H1 (cell line): ENCODE measurements at places on chromosomes 11 and 22. TPM values are rescaled to one million over a fixed set of nuclear protein-coding genes. Genes with fewer than 3 reads are reported as not detected.

GRCh38 chr11:17400048-17400775 lies 11.8 kb upstream of the KCNJ11 start:
- DNase-seq = no peak
- H3K27ac ChIP-seq = no peak overlapping the region
- no peaks in the 10 kb centered on the region for H3K4me1 ChIP-seq
- H3K27me3 ChIP-seq = no peaks in the 10 kb centered on the region
- H3K4me3 ChIP-seq = no peak overlapping the region

- no peaks in the 10 kb centered on the region for H3K4me1 ChIP-seq
- no peak overlapping the region for H3K4me3 ChIP-seq
- no peak for DNase-seq
- H3K27ac ChIP-seq = no peak overlapping the region
- H3K36me3 ChIP-seq = no peaks in the 10 kb centered on the region
Measured at GRCh38 chr11:5938603-5938965, 3.5 kb upstream of the OR56A3 start.

GRCh38 chr11:117160826-117161225 lies 16.7 kb downstream of the PAFAH1B2 start:
- H3K27ac ChIP-seq = no peak overlapping the region
- no peak for DNase-seq
- no peaks in the 10 kb centered on the region for H3K4me1 ChIP-seq

DNA sequence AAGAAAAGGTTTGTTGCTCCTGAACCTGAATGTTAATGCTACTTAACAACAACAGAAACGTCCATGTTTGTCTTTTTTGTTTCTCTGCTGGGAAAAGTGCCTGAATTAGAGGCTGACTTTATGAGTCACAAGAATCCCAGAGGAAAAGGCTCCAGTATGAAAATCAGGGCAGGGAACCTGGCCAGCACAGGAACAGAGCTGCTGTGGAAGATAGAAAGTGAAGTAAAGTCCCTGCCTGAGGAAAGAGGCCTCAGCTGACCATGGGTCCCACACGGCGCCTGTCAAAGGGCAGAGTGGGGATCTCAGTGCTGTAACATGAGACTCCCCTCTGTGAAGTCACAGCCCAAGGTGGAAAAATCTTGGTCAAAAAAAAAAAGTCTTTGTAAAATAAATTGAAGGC lies 632.3 kb upstream of the CCDC90B start:
- DNase-seq = no peak
- no peaks in the 10 kb centered on the region for H3K27me3 ChIP-seq
- H3K36me3 ChIP-seq = no peaks in the 10 kb centered on the region
- no peak overlapping the region for H3K27ac ChIP-seq
- H3K4me1 ChIP-seq = no peaks in the 10 kb centered on the region

DNA sequence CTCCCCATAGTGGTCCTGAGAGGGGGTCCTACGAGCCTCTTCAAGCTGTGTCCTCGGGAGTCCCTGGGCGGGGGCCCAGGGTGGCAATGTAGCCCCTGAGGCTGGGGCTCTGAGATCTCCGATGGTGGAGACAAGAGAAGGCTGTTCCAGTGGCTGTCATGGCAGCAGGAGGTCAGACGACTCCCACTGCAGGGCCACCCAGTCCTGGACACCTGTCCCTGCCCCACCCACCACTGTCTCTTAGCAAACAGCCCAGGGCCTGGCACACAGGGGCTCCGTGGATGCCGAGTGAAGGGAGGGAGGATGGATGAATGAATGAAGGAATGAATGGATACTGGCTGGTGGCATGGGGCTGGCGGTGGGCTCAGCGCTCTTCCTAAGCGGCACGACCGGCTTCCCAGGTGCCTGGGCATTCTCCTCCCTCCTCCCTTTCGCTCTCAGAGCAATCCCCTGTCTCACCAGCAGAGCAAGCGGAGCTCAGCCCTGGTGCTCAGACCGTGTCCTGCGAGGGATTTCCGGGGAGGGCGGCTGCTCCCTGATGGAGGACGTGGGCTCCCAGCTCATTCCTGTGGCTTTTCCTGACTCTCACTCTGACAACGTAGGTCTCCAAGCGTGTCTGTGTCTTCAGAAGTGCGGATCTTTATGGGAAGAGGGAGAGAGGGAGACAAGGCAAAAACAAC lies 1272.6 kb downstream of the BRD1 start:
- H3K27ac ChIP-seq = no peak overlapping the region
- no peaks in the 10 kb centered on the region for H3K4me1 ChIP-seq
- no peak overlapping the region for H3K4me3 ChIP-seq
- DNase-seq = no peak

TTC36 gene
- total RNA-seq = not detected in 2 replicates
